ENCODE measurements at places on chromosomes 5 and 9.

GRCh38 chr5:32638309-32638708 is 53.0 kb downstream of the SUB1 start:
- no peak for DNase-seq

DNA sequence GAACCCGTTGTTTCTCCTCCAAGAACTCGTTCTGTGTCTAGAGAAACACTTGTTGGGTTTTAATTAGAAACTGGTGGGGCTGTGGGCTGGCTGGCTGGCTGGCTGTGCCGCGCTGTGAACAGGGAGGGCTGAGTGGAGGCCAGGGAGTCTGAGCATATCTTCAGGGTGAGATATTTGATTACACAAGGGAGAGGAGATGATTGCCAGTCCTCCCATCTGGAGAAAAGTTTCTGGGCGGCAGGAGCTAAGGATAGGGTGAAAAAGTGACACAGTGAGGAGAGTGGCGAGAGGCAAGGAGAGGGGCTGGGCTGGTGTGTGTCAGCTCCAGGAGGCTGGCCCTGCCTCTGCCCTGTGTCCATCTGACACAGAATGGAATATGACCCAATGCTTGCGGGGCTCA is 63.0 kb downstream of the GDNF start:
- no peak for DNase-seq

- no peak for DNase-seq
Observed at GRCh38 chr9:80094176-80094771, 522.5 kb downstream of the TLE4 start.

- no peak for DNase-seq
Observed at GRCh38 chr5:151570058-151570457, 21.1 kb downstream of the FAT2 start.
